ENCODE measurements at places on chromosomes 5 and 9.

DNA sequence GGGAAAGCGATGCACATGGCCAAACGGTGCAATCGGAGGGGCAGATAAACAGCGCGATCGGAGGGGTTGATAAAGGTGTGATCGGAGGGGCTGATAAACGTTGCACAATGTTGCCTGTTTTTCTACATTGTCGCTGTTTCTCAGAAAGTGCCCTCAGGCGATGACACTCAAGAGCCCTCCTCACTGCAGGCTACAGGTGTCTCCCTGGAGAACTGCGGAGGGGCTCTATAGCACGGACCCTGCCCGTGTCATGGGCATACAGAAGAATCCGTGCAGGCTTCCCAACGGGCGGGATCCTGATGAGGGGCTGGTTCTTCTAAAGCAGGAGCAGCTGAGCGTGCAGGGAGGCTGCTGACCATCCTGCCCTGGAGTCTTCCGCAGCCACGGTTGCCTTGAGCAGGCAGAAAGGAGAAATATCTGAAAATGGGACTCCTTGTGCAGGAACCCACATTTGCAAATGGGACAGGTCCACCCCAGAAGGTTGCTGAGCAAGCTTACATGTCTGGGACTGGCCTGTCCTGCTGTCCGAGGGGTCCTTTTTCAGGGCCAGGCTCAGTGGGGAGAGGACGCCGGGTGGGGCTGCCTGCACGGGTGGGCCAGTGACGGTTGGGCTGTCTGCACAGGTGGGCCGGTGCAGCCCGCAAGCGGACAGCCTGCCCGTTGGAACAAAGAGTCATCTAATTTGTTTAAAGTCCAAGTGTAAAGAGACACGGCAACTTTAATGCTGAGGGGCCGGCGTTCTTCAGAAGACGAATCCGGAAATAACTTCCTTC is 25.1 kb upstream of the LPCAT1 start:
- DNase-seq, result no peak

- no peak for DNase-seq
Measured at GRCh38 chr9:85645909-85646627, 95.7 kb downstream of the AGTPBP1 start.

GRCh38 chr5:114449860-114450421 is 88.1 kb downstream of the KCNN2 start:
- DNase-seq, result no peak

- DNase-seq, result no peak
Measured at GRCh38 chr5:125348221-125348692, 601.8 kb upstream of the ZNF608 start.

GRCh38 chr5:125152044-125152443 is 405.6 kb upstream of the ZNF608 start:
- DNase-seq, result no peak

- DNase-seq, result no peak
Measured at GRCh38 chr9:38685535-38685934, 34.4 kb downstream of the FAM240B start.

- DNase-seq, result no peak
Measured at GRCh38 chr5:6732634-6733410, 19.6 kb downstream of the TENT4A start.

DNA sequence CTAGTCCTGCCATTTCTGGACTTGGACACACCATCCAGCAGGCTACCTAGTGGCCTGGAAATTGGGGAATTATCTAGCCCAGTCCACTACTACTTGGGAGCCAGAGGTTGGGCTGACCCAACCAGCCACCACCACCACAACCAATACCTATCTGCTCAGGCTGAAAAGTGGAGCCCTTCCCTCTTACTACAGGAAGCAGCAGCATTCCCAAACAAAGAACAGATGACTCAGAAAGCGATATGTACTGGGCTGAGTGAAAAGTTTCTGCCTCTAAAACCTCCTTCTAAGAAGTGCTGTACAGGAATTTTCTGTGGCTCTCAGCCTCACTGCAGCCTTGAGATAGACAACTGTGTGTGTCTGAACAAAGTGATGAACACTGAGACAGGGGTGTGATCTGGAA is 279.4 kb downstream of the CDH10 start:
- DNase-seq, result no peak

DNA sequence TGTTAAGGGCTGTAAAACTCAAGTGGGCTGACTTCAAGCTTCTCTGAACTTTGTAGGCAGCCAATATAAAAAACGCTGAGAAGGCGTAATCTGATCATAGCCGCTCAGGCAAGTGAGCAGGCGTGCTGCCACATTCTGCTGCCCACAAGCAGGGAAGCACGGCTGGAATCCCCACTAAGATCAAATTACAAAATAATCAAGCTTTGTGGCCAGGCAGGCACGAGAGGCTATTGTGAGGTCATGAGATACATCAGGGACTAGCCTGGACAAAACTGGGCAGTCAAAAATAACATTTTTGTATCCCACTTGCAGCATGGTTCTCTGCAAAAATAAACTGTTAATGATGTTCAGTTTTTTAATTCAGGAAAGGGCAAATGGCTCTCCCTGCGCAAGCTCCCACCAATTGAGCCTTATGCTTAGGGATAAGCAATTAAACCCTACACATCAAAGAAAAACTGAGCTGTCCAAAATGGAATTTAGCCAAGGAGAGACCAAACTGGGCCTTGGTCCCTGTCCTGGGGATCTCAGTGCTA is 64.0 kb downstream of the POU5F2 start:
- no peak for DNase-seq

GRCh38 chr9:98694943-98695342 is 13.8 kb downstream of the GABBR2 start:
- no peak for DNase-seq

DNA sequence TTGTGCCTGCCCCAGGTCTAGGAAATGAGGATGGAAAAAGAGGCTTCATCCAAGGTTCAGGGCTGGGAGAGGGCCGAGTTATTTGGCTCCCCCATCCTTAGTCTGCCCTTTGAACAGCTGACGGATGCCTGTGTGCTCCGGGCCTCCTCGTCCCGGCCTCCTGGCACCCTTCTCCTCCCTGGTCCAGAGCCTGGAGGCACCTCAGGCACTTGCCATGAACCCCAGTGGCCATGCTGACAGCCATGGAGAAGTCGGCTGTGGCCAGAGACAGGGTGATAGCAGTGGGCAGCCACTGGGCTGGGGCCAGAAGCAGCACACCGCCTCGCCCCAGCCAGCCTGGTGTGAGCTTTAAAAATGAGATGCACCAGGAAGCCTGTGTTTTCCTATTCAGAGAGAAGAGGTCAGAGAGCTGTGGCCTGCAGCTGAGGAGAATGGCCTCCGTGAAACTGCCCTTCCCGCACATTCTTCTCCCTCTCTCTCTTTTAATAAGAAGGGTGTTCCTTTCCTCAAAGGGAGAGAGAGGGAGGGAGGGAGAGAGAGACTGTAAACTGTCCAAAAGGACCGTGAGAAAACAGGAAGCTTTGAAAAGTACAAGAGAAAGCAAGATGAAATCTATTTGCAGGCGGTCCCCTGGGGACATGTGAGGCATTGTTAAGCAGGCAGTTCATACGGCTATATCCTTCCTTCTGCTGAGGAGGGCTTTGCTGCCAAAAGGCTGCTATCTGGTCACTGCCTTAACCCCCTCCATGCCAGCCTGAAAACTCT is 55.3 kb downstream of the ZNF366 start:
- no peak for DNase-seq

Measured in NCI-H1417 treated with DMSO at 0.1 percent for 48 hours (cell line).